ENCODE measurements at places on chromosomes 2 and 18.

DNA sequence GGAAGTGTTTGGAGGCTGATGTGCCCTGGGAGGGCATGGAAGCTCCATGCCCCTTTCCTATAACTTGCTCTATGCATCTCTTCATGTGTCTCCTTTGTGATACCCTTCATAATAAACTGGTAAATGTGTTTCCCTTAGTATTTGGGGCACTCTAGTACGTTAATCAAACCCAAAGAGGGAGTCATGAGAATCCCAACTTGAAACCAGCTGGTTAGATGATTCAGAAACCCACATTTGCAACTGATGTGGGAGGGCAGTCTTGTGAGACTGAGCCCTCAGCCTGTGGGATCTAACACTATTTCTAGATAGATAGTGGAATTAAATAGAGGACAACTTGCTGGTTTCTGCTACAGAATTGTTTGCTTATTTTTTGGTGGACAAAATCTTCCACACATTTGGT is 20.3 kb downstream of the ANKRD30B start:
- DNase-seq: no peak

- no peak for DNase-seq
Observed at GRCh38 chr2:172806493-172806892, 70.8 kb downstream of the RAPGEF4 start.

GRCh38 chr2:29267720-29268119 is 152.5 kb downstream of the CLIP4 start:
- DNase-seq: no peak

- DNase-seq: no peak
Observed at GRCh38 chr2:238504181-238504931, 77.6 kb downstream of the ASB1 start.

DNA sequence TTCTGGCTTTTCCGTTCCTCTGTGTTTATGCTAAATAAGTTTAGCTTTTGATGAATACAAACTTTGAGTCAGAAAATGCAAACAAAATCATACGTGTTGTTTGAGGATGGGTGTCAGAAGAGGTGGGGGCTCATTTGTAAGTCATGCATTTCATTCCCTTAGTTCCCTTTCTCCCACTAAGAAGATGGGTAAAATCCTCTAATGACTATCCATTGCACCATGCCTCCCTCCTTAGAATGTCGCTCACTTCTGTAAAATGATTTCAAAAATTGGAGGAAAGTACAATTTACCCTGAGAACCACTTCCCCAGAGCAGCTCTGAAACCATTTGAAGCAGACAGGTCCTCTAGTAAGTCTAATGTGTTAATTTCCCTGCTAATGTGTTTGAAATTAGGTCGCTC is 629.6 kb upstream of the VRK2 start:
- DNase-seq: no peak
